ENCODE measurements at places on chromosomes 5 and 9.

DNA sequence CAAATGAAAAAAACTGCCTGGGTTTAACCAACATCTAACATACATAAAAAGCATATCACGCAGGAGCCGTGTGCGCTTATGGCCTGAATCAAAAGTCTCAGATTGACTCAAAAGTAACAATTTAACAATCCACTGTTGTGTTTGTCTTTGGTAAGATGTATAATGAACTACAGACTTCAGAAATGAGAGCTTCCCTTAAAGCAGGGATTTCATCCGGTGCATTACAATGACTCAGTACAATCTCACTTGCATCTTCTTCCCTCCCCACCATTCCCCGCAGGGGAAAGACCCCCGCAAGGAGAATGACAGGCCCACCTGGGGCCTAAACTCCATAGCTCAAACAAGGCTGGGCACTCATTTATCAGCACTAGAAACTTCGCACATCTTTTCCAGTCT lies 1.4 kb downstream of the ZFR start:
- no peak for DNase-seq

- DNase-seq: no peak
Measured at GRCh38 chr9:100058699-100059579, 39.9 kb downstream of the ERP44 start.

- DNase-seq: no peak
Measured at GRCh38 chr9:88580961-88581360, 46.0 kb downstream of the NXNL2 start.

GRCh38 chr5:157324237-157324636 lies 58.3 kb downstream of the CYFIP2 start:
- DNase-seq: no peak

DNA sequence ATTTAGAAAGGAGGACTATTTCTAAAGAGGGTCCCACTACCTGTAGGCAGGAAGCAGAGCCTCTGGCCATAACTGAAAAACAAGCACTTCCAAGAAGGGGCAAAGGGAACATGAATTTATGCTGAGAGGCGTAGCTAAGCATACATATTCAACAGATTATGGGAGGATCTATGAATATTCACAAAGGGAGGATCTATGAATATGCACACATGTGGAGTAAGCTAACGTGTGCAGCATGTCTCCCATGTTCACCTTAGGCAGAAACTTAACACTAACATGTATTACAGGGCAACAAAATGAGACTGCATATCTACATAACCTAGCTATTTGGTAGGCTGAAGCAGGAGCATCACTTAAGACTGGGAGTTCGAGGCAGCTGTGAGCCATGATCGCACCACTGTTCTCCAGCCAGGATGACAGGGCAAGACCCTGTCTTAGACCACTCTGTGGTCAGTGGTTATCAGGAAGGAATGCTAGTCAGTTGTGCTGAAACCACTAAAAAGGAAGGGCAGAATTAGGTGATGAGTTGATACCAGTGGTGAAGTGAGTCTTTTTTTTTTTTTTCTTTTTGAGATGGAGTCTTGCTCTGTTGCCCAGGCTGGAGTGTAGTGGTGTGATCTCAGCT lies 20.8 kb downstream of the FXN start:
- no peak for DNase-seq

GRCh38 chr5:64147849-64148441 lies 17.7 kb upstream of the RNF180 start:
- peak; percentile 50 for DNase-seq

GRCh38 chr5:1526681-1527131 lies 2.9 kb upstream of the LPCAT1 start:
- DNase-seq: peak; percentile 8

GRCh38 chr5:133612249-133612860 lies at the start of gene FSTL4:
TSS of gene FSTL4 (minus strand) at chr5:133612541.
- DNase-seq: peak; percentile 77

DNA sequence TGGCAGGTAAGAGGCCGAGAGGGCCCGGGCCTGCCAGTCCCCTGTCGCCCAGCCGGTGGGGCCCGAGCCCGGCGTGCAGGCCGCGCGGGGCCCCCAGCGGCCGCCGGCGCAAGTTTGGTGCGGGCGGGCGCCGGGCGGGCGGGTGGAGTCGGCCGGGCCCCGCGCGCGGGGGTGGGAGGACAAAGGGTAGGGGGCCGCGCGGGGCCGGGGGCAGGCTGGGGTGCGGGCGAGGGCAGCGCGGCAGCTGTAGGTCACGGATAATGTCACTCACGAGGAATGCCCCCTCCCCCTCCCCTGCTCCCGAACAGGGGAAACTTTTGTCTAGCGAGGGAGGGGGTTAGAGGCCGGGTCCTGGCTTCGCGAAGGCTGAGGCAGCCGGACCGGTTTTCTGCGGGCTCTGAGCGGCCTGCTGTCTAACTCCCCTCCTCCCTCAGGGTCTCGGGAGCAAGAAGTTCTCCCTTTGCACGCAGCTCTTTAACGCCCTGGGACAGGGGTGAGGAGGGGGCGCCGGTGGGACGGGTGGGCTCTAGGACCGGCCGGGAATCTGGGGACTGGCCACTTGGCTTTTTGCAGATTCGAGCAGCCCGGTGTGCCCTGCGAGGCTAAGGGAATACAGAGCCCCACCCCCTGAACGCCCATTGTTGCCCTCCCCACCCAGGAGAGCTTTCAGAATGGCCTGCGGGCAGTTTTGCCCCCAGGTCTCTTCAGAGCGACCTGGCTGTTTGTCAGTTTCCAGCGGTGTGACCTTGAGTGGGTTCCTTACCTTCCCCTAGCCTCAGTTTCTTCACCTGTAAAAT lies 21.3 kb upstream of the NDST1 start:
- DNase-seq: peak; percentile 76

DNA sequence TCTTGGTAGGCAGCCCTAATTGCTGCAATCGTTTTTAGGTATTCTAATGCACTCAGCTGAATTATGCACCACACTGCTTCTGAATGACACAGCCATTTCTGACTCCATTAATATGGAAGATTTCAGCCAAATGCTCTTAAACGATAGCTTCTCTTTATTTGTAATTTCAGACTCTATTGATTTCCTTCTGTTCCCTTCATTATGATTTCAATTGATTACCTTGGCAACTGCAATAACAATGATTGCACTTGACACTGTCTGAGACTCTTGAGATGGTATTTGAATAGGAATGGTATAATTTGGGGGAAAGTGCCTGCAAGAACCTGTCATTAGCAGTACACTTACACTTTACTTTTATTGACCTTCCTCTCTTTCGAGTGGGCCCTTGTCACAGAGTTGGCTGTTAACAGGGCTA lies 296.1 kb upstream of the DMAC1 start:
- no peak for DNase-seq

DNA sequence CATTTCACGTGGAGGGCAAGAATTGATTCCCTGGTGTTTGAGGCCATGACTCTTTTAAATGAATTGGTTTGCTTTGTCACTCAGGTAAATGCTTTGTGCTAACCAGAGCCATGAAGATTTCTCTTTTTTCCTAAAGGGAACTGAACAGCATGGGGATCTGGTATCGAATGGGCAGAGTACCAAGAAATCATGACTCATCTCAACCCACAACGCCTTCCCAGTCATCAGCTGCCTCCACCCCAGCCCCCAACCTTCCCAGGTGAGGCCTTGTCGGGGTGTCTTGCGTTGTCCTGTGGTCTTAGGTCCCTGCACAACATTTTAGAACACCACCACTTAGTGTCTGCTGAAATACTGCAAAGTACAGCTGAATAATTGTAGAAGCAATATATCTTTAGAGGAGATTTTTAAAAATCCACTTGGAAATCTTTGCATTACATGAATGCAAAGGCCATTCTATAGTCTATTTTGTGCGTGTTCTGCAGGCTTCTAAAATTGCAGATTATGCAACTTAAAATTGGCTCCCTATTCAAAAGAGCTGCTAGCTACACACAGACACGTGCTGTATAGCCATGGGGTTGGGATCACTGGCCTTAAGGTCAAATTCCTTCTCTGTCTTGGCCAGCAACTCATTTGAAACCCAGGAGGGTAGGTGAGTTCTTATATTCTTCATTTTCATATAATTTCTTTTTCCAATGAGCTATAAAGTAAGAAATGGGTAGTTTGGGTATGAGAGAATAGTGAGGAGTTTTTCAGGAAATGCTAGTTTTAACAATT lies 69.0 kb downstream of the MVB12B start:
- DNase-seq: no peak

DNA sequence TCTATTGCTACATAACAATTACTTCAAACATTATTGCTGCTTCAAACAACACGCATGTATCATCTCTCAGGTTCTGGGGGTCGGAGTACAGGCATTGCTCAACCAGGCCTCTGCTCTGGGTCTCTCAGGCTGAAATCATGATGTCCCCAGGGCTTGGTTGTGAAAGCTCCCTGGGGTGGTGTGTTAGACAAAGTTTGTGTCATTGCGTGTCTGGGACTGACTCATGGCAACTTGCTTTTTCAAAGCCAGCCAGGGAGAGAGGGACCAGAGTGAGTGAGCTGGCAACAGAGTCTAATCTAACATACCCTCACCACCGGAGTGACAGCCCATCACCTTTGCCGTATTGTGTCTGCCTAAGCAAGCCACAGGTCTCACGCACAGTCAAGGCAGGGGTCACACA lies 259.2 kb upstream of the NFIL3 start:
- no peak for DNase-seq

DNA sequence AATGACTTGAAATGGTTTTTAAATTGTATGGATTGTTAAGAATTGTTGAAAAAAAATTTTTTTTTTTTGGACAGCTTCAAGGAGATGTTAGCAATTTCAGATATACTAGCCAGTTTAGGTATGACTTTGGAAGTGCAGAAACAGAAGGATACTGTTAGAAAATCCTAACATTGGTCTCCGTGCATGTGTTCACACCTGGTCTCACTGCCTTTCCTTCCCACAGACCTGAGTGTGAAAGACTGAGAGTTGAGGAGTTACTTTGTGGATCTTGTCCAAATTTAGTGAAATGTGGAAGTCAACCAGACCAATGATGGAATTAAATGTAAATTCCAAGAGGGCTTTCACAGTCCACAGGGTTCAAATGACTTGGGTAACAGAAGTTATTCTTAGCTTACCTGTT lies 102.3 kb downstream of the GDA start:
- no peak for DNase-seq

DNA sequence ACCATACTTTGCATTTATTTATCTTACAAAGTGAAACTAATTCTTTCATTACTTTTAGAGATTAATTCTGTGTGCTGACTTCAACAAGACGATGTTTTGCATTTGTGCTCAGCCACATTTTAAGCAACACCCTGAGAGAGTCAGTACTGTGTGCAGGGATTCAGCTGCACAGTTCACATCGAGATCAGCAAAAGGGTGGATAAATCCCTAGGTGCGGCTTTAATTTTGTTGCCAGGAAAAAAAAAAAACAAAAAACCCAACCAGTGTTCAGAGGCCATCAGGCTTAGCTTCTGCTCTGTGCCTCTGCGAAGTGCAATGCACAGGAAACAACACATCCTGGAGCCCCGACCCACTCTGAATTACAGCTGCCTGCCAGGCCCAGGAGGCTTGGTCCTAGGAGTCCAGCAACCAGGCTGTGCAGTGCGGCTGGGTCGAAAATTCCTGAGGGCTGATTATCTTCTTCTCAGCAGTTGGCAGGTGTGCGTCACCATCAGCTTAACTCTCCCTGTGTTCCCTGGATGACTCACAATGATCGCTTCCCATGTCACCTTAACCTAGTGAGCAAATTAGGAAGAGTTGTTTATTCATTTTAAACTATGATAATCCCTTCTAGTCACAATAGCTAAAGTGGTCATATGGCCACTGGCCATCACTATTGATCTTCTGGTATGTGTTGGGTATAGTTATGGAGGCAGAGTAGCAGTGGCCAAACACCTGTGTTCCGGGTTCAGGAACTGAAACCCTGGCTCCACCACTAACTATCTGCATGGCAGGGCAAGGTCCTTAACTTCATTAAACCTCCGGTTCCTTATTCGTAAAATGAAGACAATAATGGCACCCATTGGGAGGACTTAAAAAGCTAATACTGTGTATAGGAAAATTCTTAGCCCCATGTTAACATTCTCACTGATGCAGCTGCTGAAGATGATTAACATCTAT lies 31.2 kb upstream of the NDUFB6 start:
- DNase-seq: peak; percentile 60

DNA sequence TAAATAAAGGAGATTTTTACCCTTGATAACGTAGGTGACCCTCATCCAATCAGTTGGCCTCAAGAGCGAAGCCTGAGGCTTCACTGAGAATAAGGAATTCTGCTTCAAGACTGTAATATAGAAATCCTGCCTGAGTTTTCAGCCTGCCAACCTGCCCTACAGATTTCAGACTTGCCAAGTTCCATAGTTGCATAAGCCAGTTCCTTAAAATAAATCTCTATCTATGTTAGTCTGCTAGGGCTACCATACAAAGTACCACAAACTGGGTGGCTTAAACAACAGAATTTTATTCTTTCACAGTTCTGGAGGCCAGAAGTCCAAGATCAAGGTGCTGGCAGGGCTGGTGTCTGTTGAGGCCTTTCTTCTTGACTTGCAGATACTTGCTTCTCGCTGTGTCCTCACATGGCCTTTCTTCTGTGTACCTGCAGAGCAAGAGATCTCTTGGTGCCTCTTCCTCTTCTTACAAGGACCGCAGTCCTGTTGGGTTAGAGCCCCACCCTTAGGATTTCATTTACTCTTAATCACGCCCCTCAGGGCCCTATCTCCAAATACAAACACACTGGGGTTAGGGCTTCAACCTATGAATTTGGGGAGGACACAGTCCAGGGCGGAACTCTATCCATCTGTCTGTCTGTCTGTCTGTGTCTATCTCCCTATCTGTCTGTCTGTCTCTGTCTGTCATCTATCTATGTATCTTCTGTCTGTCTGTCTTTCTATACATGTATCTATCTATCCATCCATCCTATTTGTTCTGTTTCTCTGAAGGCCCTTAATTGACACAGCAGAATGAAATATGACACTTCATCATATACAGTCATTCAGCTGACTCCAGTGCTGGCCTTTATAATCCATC lies 17.0 kb upstream of the CMBL start:
- DNase-seq: peak; percentile 2

DNA sequence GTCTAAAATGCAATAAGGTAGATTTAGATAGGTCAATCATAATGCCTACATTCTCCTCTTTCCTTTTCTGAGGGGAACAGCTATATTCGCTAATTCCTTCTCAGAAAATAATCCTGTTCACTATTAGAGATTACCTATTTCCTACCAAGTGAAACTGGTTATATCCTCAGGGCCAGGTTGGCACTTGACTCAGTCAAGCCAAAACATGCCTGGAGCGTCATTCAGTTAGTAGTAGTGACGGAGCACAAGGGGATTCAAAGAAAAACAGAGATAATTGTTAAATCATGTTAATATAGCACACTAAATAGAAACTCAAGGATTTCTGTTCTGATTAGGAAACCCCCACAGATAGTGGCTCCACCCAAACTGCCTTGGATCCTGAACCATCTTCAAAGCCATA lies 515.4 kb upstream of the PTPRD start:
- DNase-seq: no peak

- DNase-seq: no peak
Measured at GRCh38 chr9:8736805-8737204, 937.2 kb upstream of the DMAC1 start.

DNA sequence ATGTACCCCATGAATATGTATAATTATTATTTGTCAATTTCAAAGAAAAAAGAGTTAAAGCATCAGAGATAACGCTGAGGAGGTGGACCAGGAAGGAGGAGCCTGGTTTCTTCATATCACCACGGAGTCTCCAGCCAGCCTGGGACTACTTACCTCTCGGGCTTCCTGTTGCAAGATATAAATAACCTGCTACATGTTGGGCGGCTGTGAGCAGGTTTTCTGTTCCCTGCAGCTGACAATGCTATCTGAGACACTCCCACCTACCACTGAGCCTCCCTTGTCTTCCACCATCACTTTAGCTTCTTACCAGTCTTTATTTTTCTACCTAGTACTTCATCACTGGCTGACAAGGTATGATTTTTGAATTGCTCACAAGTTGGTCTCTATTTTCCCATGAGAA lies 102.7 kb upstream of the CPEB4 start:
- DNase-seq: no peak

Measured in WERI-Rb-1 (cell line).